ENCODE measurements at places on chromosomes 1 and 21. TPM values are rescaled to one million over a fixed set of nuclear protein-coding genes. Genes with fewer than 3 reads are reported as not detected.

GRCh38 chr1:16965486-16966067 lies 14.8 kb downstream of the MFAP2 start:
- no peak for DNase-seq

GRCh38 chr1:1437033-1437903 lies 1.8 kb downstream of the VWA1 start:
- no peak for DNase-seq

DNA sequence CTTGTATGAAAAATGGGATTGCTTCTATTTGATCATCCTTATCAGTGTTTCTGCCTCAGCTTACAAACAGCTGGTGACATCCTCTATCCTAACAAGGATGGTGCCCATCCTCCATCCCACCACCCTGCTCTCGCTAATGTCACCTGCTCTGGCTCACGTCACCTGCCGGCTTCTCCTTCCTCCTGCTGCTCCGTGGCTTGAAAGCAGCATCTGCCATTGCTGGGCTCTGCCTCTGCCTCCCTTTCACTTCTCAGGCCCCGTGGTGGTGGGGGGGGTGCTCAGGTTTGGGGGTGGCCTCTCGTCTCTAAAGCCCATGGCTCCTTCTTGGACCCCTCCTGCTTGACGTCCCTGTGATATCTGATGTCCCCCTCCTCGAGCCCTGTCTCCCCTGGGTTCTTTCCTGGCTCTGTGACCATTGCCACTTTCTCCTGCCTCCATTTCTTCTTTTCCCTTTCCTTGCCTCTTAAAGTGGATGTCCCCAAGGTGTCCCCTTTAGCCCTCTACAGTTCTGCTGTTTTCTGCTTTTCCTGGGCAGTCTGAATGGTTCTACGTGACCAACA lies 135.5 kb upstream of the ERRFI1 start:
- no peak for DNase-seq

DNA sequence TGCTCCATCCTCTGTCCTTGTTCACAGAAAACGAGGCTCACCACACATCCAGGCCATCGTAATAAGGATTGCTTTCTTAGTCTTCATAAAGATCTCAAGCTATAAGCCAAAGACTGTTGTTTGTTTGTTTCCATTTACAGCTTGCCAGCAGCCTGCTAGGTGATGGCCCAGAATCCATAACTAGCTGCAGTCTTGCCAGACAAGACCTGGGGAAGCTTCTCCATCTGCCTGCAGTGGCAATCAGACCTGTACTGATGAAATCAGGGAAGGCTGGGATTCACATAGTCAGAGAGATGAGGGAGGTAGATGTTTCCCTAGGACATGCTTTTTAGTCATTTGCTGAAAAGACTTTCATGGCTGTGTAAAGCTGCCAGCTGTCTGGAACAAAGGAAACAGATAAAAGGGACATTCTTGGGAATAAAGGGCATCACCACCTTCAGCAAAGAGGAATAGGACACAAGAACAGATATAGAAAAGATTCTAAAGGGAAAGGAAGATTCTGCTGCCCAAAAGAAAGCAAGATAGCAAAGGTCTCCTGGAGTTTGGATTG lies 51.0 kb downstream of the MT1HL1 start:
- DNase-seq, result no peak

DNA sequence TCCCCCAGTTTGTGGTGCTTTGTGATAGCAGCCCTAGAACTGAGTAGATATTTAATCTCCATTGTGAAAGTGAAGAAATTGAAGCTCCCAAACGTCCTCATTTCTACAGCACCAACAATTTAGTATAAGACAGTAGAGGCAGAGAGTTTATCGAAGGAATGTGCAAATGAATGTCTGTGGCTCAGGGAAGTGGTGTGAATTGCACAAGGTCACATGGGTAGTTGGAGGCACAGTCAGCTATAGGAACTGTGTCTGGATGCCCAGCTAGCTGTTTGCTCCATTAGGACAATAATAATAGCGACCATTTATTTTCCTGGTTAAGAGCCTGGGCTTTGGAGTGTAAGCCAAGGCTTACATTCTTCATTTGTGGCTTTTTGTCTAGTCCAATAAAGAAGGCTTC lies 144.4 kb upstream of the USP24 start:
- DNase-seq, result no peak

DNA sequence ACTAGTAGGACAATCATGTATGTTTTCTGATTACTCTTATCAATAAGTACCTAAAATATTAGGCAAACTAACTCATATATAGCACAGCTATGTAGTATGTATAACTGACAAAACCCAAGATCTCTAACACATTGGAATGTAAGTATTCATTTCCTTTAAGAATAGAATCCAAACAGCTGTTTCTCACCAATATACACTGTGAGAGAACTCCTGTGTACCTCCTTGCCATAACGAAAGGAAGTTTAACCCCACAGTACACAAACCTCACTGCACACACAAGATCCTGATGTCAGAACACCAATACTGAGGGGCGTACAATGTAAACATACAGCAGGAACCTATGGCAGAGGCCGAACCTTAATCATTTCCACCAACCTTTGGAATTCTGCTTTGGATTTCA lies 113.0 kb downstream of the SMYD3 start:
- DNase-seq, result no peak

DNA sequence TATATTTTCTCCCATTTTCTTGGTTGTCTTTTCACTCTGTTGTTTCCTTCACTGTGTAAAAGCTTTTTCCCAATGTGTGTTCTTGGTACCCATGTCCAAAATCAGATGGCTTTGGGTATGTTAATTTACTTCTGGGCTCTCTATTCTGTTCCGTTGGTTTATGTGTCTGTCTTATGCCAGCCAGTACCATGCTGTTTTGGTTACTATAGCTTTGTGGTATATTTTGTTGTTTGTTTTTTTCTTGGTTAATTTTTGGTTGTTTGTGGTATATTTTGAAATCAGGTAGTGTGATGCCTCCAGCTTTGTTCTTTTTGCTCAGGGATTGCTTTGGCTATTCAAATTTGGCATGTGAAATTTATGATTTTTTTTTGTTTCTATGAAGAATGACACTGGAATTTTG lies 67.2 kb downstream of the SWT1 start:
- DNase-seq, result no peak

DNA sequence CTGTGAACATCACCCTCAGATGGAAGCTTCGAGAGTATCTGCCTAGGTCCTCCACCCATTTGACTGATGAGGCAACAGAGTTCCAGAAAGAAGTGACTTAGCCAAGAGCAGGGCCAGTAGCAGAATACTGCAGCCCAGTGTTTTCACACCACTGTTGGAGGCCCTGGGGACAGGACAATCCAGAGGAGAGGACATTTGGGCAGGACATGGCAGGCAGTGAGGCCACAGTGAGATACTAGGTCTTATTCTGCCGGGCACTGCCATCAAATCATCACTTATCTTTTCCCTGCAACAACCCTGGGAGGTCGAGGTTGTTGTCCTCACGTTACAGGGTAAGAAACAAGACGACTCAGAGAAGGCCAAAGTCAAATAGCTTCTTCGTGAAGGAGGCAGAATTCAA lies 5.5 kb upstream of the FOXO6 start:
- no peak for DNase-seq

- no peak for DNase-seq
Observed at GRCh38 chr1:208437401-208437800, 193.2 kb upstream of the PLXNA2 start.

DNA sequence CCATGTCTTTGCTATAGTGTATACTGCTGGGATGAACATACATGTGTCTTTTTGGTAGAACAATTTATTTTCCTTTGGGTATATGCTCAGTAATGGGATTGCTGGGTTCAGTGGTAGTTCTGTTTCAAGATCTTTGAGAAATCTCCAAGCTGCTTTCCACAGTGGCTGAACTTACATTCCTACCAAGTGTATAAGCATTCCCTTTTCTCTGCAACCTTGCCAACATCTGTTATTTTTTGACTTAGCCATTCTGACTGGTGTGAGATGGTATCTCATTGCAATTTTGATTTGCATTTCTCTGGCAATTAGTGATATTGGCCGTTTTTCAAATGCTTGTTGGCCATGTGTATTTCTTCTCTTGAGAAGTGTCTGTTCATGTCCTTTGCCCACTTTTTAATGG lies 37.5 kb upstream of the ANGPTL1 start:
- no peak for DNase-seq

GRCh38 chr1:215970406-215970805 lies 403.3 kb downstream of the KCTD3 start:
- DNase-seq, result no peak

GRCh38 chr1:153571706-153572105 lies 6.1 kb upstream of the S100A2 start:
- no peak for DNase-seq

DNA sequence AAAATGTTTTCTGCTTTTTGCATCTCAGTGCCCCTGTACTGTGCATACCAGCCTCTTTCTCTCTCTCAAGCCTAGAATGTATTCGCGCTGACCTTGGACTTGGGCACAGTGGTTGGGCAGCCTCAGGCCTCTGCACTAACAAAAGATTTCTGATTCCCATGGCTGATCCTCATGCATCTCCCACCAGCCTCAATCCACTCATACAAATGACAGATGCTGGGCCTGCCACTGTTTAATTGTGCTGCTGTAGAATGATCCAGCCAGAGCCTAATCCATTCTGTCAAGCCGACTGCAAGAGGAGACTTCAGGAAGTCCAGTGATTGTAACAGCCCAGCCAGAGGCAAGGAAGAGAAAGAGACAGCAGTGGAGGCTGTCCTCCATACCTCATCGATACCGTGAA lies 180.8 kb downstream of the ASTN1 start:
- no peak for DNase-seq

S100A6 gene
- total RNA-seq, result 1,633 TPM

KRTAP12-1 gene
- not detected for total RNA-seq

LRRN2 gene
- 3.2 TPM for total RNA-seq

ASH1L gene
- 30.5 TPM for total RNA-seq

S100A2 gene
- 24.8 TPM for total RNA-seq

FAAH gene
- total RNA-seq, result 24.8 TPM

LORICRIN gene
- total RNA-seq, result not detected

RSPH1 gene
- total RNA-seq, result 1.5 TPM

CYP4Z1 gene
- total RNA-seq, result not detected

PRAMEF33 gene
- total RNA-seq, result not detected

OR2L13 gene
- not detected for total RNA-seq

KCNJ9 gene
- total RNA-seq, result 0.05 TPM

TRIM67 gene
- 0.02 TPM for total RNA-seq

Data from HCT116 (cell line).